ENCODE measurements at places on chromosomes 1 and 21. TPM values are rescaled to one million over a fixed set of nuclear protein-coding genes. Genes with fewer than 3 reads are reported as not detected.

Gene KIF14
- 8.2 TPM for total RNA-seq

Gene KRTAP12-3
- not detected for total RNA-seq

Gene PLA2G2F
- total RNA-seq, result not detected

Gene RIPK4
- 18.9 TPM for total RNA-seq

Gene MPZL1
- total RNA-seq, result 111 TPM

Gene FCGR2B
- total RNA-seq, result not detected

Gene ZNF684
- 2.2 TPM for total RNA-seq

Gene OR2M3
- total RNA-seq, result not detected

Gene ADAMTS4
- total RNA-seq, result 0.01 TPM

Gene EFNA3
- 13.0 TPM for total RNA-seq

Gene LRRN2
- 13.3 TPM for total RNA-seq

Gene CHAF1B
- 11.4 TPM for total RNA-seq

Gene MSH4
- total RNA-seq, result 0.02 TPM

Gene FALEC
- 0.33 TPM for total RNA-seq

Gene DENND1B
- total RNA-seq, result 1.6 TPM

Gene OR2T29
- total RNA-seq, result not detected

Gene HHIPL2
- total RNA-seq, result 11.1 TPM

Gene FABP3
- total RNA-seq, result not detected

Gene FCRL6
- total RNA-seq, result not detected

Gene ATP6V1G3
- total RNA-seq, result not detected

Gene SNRPE
- 236 TPM for total RNA-seq

Gene TRIM67
- 0.17 TPM for total RNA-seq

Gene PKNOX1
- total RNA-seq, result 5.2 TPM

Gene WRAP73
- 19.8 TPM for total RNA-seq

Gene HSPG2
- total RNA-seq, result 67.3 TPM

Gene CALML6
- 0.23 TPM for total RNA-seq

Gene OR2AJ1
- not detected for total RNA-seq

Gene RGS5
- 0.65 TPM for total RNA-seq

Gene SLC45A1
- 11.3 TPM for total RNA-seq

Gene ITLN2
- 0.70 TPM for total RNA-seq

Gene TMEM240
- 0.75 TPM for total RNA-seq

Gene FMO4
- 0.24 TPM for total RNA-seq

Gene F3
- total RNA-seq, result 9.6 TPM

Gene HSD3B1
- total RNA-seq, result not detected

Gene RXFP4
- not detected for total RNA-seq

Gene EPHB2
- 30.9 TPM for total RNA-seq

Gene UBE2U
- not detected for total RNA-seq

Gene CXADR
- total RNA-seq, result 9.6 TPM

Gene OPRD1
- 0.07 TPM for total RNA-seq

Gene FAM177B
- not detected for total RNA-seq

Gene OPTC
- total RNA-seq, result not detected

Gene TGFB2
- total RNA-seq, result 8.6 TPM

Gene PLA2G4A
- 7.6 TPM for total RNA-seq

Gene SERTAD4
- 0.52 TPM for total RNA-seq

Gene RGS7
- 0.02 TPM for total RNA-seq

Gene NTRK1
- total RNA-seq, result 0.15 TPM

Gene APOBEC4
- total RNA-seq, result not detected

Gene IRF6
- 0.14 TPM for total RNA-seq

Gene CD101
- 0.22 TPM for total RNA-seq

Gene C1orf185
- not detected for total RNA-seq

Gene IGSF21
- total RNA-seq, result not detected

Gene RHOC
- 363 TPM for total RNA-seq

Gene CYP4A11
- total RNA-seq, result not detected

Gene IL12RB2
- total RNA-seq, result 0.09 TPM

Gene CAMSAP2
- total RNA-seq, result 18.8 TPM

Gene KDF1
- total RNA-seq, result 0.34 TPM

All from A549 treated with AZD2906 at 1 μM for 4 hours (cell line).